ENCODE measurements at places on chromosomes 2 and 18.

DNA sequence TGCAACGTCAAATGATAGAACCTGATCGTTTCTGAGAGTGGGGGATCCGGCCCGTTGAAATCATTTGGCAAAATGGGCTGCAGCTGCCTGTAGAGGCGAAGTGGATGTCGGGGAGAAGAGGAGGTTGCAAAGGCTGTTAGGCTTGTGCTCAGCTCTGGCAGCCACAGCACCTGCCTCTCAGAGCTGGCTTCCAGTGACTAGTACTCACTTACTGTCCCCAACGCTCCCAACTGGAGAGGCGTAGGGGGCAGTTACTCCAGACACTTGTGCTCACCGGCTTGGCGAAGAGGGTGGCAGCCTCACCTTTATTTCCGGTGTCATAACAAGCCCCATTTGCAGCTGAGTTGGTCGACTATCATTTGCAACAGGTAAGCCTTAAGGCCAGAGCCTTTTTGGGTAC lies 37.9 kb downstream of the NCK2 start:
- H3K27ac ChIP-seq = peak overlapping the region; percentile 31
- H3K4me1 ChIP-seq = peaks cover 74% of the 10 kb centered on the region
- H3K36me3 ChIP-seq = peaks cover 41% of the 10 kb centered on the region
- no peak for DNase-seq

DNA sequence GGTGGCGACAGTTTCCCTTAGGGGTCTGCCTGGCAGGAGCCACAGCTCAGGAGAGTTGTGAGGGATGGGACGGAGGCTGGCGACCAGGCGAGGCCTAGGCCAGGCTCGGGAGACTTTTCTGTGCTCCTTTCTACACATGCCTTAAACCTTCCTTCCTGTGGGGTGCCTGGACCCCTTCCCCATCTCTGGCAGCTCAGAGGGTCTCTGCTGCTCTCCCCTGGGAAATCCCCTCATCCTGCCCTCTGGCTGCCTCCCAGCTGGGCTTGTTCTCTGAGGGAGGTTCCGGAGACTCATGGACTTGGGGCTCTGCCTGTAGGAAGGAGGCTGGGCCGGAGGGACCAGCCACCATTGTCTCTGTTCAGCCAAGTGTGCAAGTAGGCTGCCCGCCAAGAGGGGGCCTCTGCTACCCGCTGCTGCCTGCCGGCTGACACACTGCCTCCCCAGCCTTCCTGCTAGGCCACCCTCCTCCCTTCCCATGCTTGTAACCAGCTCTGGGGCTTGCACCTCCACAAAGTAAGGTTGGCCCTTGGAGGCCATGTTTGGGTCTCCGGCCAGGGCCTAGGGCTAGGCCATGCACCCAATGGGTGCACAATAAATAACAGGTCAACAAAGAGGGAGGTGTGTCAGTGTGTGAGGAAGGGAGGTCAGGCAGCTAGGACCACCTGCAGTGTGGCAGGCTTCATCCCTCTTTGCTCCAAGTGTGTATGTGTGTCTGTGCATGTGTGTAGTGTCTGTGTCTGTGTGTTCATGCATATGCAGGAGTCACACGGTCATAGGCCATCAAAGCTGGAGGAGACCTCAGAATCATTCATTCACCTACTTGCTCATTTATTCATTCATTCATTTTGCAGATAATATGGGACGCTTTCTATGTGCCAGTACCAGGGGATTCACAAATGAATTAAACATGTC lies 28.8 kb downstream of the PSD4 start:
- H3K4me1 ChIP-seq = peaks cover 15% of the 10 kb centered on the region
- H3K4me3 ChIP-seq = no peak overlapping the region
- H3K27me3 ChIP-seq = no peaks in the 10 kb centered on the region
- DNase-seq = no peak
- H3K27ac ChIP-seq = peak overlapping the region; percentile 48
- H3K36me3 ChIP-seq = peaks cover 43% of the 10 kb centered on the region

GRCh38 chr18:55354795-55355194 lies 233.2 kb downstream of the TCF4 start:
- no peaks in the 10 kb centered on the region for H3K36me3 ChIP-seq
- DNase-seq = no peak
- H3K4me3 ChIP-seq = no peak overlapping the region
- no peaks in the 10 kb centered on the region for H3K4me1 ChIP-seq
- H3K27me3 ChIP-seq = peaks cover 7% of the 10 kb centered on the region

DNA sequence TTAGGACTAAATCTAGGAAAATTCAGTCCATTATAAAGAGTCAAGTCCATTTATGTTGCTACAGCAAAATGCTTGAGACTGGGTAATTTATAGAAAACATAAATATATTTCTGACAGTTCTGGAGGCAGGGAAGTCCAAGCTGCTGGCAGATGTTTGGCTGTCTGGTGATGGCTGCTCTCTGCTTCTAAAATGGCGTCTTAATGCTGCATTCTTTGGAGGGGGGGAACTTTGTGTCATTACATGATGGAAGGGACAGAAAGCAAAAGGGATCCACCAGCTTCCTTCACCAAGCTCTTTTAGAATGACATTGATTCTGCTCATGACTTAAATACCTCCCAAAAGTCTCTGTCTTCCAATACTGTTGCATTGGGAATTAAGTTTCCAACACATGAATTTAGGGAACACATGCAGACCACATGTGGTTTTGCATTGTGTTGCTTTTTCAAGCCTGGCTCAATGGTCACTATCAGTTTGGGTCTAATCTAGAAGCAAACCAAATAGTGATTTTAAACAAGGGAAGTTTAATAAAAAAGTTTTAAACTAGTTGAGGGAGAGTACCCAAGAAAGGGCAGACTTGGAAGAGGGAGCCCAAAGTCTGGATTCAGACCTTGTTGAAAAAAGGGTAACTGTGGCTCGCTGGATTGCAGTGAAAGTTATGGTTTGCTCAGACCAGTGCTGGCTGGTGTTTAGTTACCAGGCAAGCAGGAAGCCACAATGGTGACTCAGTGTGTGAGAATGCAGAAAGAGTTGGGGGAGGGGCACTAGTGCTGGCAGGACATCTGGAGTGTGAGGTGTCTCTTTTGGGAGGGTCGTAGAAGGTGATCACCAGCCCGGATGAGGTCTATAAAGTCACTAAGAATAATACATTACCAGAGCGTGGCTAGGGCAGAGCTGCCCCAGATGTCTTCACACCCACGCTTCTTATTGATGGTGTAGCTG lies 30.8 kb downstream of the C18orf54 start:
- no peak overlapping the region for H3K27ac ChIP-seq
- peaks cover 3% of the 10 kb centered on the region for H3K27me3 ChIP-seq
- peaks cover 25% of the 10 kb centered on the region for H3K4me1 ChIP-seq
- H3K36me3 ChIP-seq = peaks cover 2% of the 10 kb centered on the region
- peak overlapping the region; percentile 5 for H3K4me3 ChIP-seq
- DNase-seq = peak; percentile 77

DNA sequence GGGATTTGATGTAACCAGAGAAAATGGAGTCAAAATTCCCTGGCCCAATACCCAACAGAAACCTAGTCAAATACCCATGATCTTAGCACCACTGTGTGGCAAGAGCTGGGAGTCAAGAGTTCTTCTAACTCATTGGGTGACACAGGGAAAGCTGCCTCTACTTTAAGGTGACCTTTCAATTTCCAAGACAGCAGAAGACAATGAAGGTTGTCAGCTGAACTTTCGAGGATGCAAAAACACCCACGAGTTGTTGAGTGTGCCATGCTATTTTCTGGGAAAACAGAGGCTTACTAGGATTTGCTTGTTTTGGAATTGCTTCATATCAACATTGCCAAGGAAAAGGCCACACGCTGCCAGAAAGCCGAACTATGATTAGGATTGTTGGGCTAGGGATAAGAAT lies 61.6 kb upstream of the CYRIA start:
- no peak overlapping the region for H3K27ac ChIP-seq
- H3K36me3 ChIP-seq = no peaks in the 10 kb centered on the region
- peaks cover 25% of the 10 kb centered on the region for H3K4me1 ChIP-seq
- H3K27me3 ChIP-seq = no peaks in the 10 kb centered on the region
- no peak overlapping the region for H3K4me3 ChIP-seq

DNA sequence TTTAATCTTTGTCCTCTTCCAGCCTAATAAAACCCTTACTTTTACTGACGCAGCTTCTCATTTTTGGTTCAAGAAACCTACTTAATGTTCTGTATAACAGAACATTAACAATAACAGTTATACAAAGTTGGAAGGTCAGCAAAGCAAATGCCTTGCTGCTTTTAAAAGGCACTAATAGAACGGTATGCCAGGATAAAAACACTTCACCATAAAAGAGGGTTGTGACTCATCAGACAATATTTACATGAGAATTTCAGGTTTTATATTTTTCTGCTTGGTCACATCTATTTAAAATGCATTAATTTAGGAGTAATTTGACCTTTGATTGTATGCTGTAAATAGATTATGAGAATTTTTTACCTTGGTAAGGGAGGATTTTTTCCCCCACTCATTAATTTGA lies 3.0 kb downstream of the KLHL41 start:
- no peaks in the 10 kb centered on the region for H3K36me3 ChIP-seq
- H3K4me1 ChIP-seq = peaks cover 2% of the 10 kb centered on the region
- no peak overlapping the region for H3K27ac ChIP-seq
- no peak overlapping the region for H3K4me3 ChIP-seq

GRCh38 chr2:67999332-67999731 lies 63.5 kb downstream of the C1D start:
- H3K4me3 ChIP-seq = no peak overlapping the region
- no peaks in the 10 kb centered on the region for H3K36me3 ChIP-seq
- H3K4me1 ChIP-seq = no peaks in the 10 kb centered on the region
- H3K27me3 ChIP-seq = peaks cover 4% of the 10 kb centered on the region
- H3K27ac ChIP-seq = no peak overlapping the region

GRCh38 chr18:68873003-68873402 lies 75.1 kb downstream of the CCDC102B start:
- no peaks in the 10 kb centered on the region for H3K27me3 ChIP-seq
- no peaks in the 10 kb centered on the region for H3K36me3 ChIP-seq
- no peak for DNase-seq
- H3K4me1 ChIP-seq = no peaks in the 10 kb centered on the region

DNA sequence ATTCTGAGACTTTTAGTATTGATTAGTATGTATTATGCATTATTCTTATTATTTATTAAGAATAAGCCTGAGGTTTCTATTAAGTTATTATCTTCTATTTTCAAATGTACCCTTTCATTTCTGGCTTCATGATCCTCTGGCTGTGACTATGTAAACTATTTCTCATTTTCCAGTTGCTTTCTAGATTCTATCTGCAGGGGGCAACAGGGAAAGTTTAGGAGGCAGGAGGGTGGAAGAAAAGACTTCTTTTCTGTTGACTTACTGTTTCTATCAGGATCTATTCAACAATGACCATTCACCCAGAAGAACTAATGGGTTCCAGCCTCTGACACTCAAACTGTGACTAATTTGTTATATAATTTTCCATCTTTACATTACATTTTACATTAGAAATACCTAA lies 653.4 kb upstream of the FSHR start:
- no peaks in the 10 kb centered on the region for H3K4me1 ChIP-seq
- H3K27me3 ChIP-seq = no peaks in the 10 kb centered on the region
- H3K36me3 ChIP-seq = no peaks in the 10 kb centered on the region
- no peak overlapping the region for H3K27ac ChIP-seq
- no peak overlapping the region for H3K4me3 ChIP-seq

Data from activated CD4-positive, alpha-beta T cell treated with anti-CD3 and anti-CD28 coated beads, Interleukin-2, amount 10 ng/mL, durations not matched to agents 24 days and 14 days (primary cell).